ENCODE measurements at places on chromosomes 7 and 10.

DNA sequence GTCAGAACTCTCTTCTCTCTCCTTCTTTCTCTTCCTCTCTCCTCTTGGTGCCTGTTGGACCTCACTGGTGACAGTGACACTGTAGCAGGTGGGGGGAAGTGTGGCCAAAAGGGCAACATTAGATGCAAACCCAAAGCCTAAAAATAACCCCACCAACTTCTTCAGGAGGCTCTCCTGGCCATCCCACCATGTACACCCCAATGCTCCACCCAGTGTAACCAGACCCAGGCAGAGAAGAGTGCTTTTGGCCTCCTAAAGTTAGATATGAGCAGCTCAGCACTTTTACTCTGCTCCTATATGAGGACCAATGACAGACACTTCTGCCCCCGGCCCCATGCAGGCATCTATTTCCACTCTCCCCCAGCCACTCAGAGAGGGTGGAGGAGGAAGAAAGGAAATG lies 5.5 kb downstream of the MYOZ1 start:
- DNase-seq, result no peak

DNA sequence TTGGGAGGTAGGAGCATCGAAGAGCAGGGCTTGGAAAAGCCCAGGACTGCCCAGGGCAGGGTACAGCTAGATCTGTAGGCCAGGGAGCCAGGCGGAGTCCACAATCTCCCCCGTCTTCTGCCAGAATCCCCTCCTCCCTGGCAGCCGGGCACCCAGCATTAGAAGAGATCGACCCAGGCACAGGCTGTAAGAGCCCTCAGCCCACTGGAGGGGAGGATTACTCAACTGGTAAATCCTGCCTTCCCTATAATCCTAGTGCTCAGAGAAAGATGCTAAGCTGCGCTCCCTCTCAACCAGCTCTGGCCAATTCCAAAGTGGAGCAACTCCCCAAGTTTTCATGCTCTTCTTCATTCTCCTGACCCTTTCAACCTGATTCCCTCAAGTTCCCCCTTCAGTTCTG lies 3.2 kb downstream of the SPOCK2 start:
- DNase-seq, result no peak

- no peak for DNase-seq
These were observed 265.8 kb upstream of the TAC1 start for GRCh38 chr7:97466071-97466470.

GRCh38 chr7:30800785-30801252 lies 29.6 kb downstream of the MINDY4 start:
- peak; percentile 52 for DNase-seq

- no peak for DNase-seq
These were observed 22.6 kb downstream of the CDK1 start for GRCh38 chr10:60800918-60801317.

DNA sequence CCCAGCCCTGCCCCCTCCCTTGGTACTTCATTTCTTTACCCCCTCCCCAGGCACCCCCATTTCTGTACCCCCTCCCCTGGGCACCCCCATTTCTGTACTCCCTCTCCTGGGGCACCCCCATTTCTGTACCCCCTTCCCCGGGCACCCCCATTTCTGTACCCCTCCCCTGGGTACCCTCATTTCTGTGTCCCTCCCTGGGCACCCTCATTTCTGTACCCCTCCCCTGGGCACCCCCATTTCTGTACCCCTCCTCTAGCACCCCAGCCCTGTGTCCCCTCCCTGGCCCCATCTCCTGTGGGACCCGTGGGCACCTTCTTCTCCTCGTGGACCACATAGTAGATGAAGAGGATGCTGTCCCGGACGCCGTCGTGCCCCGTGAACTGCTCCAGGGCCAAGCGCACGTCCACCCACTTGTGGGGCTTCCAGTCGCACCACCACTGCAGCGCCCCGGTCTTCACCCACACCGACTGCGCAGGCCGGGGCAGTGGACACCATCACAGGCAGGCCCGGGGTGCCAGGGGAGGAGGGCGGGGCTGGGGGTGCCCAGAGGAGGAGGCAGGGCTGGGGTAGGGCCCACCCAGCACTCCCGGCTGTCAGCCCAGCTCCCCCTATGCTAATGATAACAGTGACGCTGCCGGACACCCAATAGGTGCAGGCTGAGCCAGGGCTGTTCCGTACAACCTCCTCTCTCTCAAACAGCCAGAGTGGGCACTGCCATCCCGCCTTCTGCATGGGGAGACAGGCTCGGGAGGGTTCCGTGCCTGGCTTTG lies 20.4 kb downstream of the TECPR1 start:
- no peak for DNase-seq

DNA sequence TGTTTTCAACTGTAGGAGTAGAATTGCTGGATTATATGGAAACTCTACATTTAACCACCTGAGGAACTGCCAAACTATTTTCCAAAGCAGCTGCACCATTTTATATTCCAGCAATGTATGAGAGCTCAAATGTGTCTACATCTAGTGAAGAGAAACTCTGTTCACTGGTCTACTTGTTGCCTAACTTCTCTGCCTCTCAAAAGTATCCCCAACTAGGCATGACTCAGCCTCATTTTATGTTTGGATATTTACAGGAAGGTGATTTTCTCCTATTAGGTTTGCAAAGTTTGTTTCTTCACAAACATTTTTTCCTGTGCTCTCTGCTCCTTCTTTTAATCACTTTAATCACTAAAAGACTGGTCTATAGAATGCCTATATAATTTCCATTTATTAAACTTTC lies 37.1 kb upstream of the SRI start:
- no peak for DNase-seq

DNA sequence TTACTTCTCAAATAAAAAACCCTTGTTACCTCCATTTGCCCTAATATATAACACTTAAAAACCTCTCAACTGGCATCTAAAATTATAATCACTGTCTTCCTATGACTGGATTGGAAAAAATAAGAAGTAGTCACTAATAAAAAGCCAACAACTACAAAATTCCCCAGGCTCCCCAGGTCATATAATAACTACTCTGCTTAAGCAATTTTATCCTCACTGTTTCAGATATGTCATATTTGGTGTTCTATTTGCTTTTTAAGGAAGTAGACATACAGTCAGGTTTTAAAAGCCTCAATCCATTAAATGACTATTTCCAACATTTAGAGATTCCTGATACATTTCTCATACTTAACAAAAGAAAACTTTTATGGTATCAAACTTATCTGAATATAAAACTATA lies 2.4 kb downstream of the H2AZ2 start:
- DNase-seq, result no peak

DNA sequence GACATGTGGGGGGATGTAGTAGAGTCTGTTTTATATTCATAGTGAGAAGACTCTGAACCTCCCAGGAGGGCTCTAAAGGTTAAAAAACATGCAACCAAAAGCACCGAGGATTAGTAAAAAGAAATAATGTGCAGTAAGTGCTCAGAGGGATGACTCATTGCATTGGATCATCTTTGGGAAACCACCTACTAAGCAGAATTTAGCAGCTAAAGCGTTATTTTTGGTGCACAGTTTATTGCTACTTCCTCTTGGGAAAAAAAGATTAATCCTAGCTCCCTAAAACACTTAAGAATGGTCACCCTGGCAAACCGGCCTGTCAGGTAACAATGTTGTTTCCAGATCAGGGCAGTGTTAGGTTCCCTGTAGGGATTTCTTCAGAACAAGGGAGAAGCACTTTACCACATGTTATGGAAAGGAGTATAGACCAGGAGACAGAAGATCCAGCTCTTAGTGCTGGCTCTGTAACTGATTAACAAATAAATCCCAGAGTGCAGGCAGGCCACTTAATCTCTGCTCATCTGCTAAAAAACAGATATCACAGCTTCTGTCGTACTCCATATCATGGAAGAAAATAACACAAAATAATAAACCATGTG lies 44.8 kb upstream of the FAM133B start:
- no peak for DNase-seq

DNA sequence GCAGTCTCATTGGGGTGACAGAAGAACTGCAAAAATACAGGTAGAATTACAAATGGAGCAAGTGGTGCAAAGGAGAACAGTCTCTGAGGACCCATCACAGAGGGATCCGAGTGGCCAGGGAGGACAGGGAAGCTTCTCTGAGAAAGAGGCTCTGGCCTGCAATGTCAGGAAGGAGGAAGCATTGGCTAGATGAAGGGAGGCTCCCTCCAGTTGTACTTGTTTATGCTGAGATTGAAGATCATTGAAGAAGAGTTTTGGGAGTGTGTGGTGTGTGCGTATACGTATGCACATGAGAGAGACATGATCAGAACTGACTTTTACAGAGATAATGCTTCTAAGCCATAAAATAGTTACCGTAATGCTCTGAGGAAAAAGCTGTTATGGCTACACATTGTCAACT lies 274.7 kb upstream of the FZD8 start:
- no peak for DNase-seq

GRCh38 chr7:122485856-122486255 lies 181.3 kb upstream of the FEZF1 start:
- no peak for DNase-seq

DNA sequence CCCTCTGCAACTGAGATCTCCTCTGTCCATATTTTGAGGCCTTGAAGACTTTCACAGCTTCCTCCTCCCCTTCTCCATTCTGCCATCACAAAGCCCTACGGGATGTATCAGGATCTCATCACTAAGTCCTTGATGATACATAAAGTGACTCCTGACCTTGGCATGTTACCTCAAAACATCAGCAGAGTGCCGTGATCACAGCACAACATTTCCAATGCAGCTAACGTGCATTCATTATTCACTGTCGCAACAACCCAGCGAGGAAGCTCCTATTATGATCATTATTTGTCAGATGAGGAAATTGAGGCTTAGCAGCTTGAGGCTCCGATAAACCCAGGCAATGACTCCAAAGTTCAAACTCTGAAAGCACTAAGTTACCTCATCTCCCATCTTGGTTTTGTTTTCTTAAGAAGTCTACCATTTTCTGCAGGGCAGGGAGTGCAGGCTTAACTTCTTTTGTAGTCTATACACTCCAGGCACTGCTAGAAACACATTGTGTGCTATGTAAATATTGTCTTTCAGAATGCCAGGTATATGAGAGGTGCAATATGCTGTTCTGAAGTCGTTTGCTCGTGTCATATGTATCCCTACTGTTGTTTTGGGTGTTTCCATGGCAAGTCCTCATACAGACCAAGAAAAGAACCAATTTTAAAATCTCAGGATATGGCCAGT lies 80.6 kb upstream of the C1QL3 start:
- DNase-seq, result no peak

GRCh38 chr7:108348913-108349312 lies 107.3 kb downstream of the NRCAM start:
- no peak for DNase-seq

DNA sequence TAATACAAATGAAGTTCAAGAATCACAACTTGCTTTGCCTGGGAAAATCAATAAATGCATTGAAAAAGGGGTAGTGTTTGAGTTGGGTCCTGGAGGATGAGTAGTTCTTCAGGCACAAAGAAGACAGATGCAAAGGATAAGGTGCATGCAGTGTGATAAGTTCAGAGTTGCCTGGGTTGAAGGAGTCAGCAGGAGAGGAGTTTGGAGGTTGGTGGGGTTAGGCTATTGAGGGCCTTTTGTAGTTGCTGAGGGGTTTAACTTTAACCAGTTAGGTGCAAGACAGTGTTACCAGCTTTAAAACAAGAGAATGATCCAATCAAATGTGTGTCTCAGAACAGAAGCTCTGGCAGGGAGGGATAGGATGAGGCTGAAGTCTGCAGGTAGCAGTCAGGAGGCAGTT lies 44.3 kb upstream of the GLCCI1 start:
- DNase-seq, result no peak

DNA sequence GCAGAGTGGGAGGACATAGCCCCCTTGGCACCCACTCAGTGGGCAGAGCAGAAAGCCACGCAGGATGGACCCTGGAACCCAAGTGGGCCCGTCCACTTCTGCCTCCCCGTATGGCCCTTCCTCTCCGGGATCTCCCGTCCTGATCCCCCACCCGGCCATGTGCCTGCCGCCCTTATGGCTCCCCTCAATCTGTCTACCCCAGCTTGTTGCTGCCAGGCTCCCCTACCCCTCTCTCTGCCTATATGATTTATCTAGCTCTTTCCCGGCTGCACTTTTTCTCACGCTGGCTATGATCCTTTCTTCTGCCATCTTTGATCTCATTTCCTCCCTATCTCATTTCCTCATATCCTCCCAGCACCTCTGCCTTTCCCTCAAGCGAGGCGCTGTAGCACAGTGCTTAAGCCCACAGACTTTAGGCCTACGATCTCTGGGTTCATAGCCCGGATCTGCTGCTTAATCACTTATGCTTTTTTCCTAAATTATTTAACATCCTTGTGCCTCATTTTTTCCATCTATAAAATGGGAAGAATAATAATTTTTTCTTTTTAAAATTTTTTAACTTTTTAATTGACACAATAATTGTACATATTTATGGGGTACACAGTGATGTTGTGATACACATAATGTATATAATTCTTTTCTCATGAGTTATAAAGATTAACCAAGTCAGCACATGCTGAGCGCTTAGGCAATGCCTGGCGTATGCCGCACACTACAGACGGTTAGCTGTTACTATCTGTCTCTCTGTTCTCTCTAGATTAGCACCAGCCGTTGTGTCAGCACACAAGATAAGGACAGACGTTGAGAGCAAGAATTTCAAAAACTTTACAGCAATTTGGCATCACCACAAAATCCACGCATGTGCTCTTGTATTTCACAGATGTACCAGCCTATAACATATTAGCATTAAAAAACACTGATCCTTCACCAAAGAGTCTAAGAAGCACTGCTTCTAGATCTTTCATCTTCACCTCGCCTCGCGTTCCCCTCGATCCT lies 18.1 kb downstream of the KCNH2 start:
- no peak for DNase-seq

- DNase-seq, result no peak
These were observed 1.9 kb downstream of the ZYX start for GRCh38 chr7:143382791-143383641.

- DNase-seq, result no peak
These were observed 92.7 kb downstream of the RSU1 start for GRCh38 chr10:16724509-16724908.

DNA sequence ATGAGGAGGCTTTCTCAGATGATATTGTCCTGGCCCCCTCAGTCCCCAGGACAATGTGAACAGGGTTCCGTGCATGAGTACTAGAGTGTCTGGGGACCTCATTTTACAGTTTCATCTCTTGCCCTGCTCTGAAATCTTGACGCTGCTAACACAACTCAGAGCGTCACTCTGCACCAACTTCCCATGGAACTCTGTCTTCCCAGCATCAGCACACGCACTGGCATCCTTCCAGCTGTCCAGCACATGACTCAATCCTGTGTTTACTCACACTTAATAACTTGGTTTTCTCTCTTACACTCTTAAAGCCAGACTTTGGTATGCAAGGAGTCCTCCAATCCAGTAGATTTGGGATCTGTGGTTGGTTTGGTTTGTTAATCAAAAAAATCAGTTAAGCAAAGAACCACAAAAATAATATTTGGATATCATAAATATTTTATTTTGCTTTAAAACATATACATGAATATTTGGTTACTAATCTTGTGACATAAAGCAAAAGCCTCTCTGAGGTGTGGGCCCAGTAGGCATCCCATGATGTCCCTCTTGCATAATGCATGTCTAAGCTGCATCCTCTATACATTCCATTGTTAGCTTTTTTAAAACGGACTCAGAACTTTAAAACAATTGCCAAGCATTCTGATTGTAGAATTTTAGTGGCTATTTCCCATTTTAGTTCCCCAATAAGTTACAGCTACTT lies 131.0 kb downstream of the CXCL12 start:
- DNase-seq, result no peak
